ENCODE measurements at places on chromosomes 1 and 21.

- no peak for DNase-seq
Observed at GRCh38 chr1:179077396-179077795, 4.5 kb upstream of the TOR3A start.

GRCh38 chr1:107954719-107955415 lies 10.1 kb downstream of the VAV3 start:
- no peak for DNase-seq

DNA sequence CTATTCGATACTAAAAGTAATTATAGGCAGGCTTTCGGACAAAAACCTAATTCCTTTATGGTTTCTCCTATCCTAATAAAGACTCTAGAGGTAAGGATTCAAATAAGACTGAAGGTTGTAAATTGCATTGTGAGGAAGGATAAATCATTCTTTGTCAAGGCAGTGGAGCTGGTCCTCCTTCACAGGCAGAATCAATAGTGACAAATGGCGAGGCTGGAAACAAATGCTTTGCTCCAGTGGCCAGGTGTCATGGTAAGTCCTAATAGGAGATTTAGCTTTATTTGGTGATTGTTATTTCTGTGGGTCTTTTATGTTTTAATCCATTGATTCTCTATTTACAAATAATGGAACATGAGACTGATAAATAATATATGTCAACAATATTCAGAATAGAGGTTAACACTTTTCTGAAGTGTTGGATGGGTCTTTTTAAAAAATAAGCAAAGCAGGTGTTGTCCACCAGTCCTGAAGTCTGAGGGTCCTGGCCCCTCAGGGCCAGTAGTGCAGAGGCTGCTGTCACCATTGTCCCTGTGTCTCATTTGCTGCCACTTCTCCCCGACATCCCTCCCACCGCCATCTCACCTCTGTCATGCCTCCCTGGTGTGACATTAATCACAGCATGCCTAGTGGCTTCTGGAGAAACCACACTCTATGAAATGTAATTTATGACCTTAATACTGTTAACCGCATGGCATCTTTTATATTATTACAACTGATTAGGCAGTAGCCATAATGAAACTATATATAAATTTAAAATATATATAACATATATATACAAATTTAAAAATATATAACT lies 120.9 kb upstream of the MAGI3 start:
- no peak for DNase-seq

- DNase-seq: no peak
Observed at GRCh38 chr21:30268608-30269197, 14.0 kb downstream of the KRTAP24-1 start.

GRCh38 chr1:79920960-79921669 lies 914.6 kb upstream of the ADGRL4 start:
- DNase-seq: no peak

DNA sequence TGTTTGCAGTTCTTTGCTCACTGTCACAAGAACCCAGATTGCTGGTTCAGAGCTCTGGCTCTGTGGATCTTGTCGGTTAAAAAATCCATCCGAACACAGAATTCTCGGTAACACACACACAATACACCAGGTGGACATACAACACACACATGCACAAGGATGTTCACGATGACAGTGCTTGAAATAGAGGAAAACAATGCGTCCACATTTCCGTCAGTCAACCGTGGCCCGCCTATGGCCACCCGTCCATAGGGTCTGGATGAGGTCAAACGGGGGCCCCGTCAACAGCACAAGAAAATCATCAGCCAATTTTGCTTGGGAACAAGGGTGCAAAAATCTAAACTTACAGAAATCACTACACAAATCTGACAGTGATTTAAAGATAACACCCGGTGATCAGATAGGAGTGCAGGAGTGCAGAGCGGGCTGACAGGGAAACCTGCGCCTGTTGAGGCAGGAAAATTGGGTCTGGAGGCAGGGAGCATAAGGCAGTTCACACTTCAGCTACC lies 50.4 kb upstream of the SLC19A1 start:
- DNase-seq: no peak

DNA sequence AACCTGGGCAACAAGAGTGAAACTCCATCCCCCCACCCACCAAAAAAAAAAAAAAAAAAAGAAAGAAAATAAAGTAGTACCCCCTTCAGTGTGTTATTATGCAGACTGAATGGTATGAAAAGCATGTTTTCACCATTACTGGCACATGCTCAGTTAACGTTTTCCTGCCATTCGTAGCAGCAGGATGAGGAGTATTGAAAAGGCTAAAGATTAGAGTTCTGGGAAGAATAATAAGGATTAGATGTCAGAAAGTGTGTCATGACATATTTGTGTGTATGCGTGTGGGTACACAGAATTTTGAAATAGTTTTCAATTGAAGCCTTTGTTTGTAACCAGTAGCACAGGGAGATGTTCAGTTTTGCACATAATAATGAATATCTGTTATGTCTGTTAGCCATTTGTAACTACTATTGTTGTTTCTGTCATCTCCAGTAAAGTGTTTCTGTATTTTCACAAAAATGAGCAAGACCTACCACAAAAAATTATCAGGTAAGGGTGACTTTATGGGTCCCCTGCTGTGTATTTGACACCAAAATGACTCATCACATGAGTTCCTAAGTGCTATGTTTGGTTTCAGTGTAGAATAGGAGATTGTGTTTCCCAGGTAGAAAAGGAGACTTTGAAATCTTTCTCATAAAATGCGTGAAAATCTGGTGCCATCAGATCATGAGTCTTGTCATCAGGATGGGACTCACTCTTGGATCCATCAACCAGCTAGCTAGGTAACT lies 358.9 kb downstream of the DISC1 start:
- no peak for DNase-seq

DNA sequence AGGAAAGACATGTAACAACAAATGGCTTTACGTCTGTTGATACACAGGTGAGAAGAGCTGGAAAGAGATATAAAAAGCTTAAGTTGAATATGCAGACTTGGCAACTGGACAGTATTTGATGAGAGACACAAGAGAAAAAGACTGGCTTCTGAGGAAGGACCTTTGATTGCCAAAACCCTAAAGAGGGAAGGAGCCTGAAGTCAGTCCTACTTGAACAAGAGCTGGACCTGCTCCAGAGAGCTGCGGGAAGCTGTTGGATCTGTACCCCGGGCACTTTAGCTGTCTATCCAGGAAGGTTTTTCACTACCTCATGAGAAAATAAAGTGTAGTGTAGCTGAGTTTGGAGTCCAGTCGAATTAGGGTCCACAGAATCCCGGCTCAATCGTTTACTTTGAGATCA lies 25.3 kb upstream of the LRRC8B start:
- no peak for DNase-seq

DNA sequence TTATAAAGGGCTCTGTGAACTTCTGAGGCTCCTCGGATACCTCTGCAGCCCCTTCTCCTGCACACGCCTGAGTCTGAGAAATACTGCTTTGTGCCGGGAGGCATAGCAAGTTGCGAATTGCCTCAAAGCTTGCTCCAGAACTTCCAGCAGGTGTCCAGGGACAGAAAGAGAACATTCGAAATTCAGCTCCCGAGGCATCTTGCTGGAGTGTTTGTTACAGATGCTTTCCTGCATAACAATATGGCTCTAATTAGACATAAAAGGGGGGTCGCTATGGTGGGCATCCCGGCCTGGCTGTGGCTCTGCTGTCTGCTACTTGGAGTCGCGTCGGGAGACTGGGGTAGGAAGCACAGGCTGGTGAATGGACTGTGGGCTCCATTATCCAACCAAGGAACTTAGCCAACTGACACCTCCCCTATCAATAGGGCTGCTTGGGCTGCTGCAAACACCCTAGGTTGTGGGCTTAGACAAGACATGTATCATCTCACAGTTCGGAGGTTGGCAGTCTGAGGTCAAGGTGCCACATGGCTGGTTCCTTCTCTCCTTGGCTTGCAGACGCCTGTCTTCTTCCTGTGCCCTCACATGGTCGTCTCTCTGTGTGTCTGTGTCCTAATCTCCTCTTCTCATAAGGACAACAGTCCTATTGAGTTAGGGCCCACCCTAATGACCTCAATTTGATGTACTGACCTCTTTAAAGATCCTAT lies 607.0 kb downstream of the NPHP4 start:
- DNase-seq: no peak

DNA sequence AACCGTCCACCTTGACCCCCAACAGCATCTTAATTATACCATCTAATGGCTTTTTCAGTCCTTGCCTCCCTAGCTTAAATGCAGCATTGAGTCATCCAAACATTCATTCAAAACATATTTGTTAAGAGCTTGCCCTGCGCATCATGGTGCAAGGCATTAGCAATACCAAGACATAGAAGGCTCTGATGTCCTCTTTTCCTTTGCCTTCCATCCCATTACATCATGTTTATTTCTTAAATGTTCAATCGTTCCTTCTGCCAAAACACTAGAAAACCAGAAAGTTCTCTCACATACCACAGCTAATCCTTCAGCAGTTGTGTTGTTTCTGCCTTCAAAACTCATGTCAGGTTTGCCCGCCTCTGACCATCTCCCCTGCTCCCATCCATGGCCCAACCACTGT lies 29.8 kb upstream of the VTCN1 start:
- no peak for DNase-seq

GRCh38 chr1:151716771-151717631 lies at the start of gene CELF3:
CELF3 (minus strand) TSS chr1:151716803; CDS start chr1:151716020, 783 bp downstream.
- no peak for DNase-seq

GRCh38 chr21:31564439-31564838 lies 95.1 kb upstream of the SOD1 start:
- no peak for DNase-seq

GRCh38 chr1:244255426-244255965 lies 196.2 kb downstream of the ADSS2 start:
- no peak for DNase-seq

DNA sequence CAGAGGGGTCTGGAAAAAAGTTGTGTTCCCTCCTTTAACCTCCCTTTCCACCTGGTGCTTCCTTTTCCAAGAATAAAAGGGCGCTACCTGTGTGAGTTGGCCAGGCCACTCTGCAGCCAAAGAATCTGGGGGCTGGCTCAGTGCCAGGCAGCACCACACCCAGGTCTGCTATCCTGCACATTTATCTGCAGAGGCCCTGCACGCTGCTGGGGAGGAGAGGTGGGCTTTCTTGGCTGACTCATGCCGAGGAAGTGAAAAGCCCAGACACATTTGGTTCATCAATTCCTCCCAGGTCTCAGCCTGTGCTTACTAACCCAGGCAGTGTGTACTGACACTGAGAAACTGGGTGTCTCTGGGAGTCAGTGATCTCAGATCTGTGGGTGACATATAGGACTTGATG lies 79.8 kb upstream of the F3 start:
- DNase-seq: no peak

- no peak for DNase-seq
Observed at GRCh38 chr1:54668567-54668966, 27.0 kb downstream of the MROH7 start.

- DNase-seq: no peak
Observed at GRCh38 chr21:32001390-32001789, 128.6 kb downstream of the HUNK start.

DNA sequence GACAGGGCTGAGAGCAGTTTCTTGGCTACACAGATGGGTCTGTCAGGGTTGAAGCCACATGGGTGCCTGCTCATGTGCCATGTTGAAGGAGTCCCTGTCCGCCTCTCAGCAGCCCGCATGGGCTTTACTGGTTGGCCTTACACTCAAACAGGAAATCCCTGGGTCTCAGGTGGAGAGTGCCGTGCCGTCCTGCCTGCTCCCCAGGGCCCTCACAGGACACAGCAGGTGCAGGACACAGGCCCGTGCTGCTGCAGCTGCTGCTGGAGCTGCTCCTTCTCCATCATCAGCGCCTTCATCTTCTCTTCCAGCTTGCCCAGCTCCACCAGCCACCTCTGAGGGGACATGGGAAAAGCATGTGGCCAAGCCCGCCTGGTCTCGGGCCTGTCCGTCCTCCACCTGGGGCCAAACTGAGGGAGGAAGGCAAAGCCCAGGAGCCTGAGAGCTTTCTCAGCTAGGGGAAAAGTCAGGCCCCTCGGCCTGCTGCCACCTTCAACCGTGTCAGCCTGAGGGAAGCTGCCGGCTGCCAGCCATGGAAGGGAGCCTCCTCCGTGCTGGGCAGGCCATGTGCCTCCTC lies 5.5 kb downstream of the SLFNL1 start:
- no peak for DNase-seq

DNA sequence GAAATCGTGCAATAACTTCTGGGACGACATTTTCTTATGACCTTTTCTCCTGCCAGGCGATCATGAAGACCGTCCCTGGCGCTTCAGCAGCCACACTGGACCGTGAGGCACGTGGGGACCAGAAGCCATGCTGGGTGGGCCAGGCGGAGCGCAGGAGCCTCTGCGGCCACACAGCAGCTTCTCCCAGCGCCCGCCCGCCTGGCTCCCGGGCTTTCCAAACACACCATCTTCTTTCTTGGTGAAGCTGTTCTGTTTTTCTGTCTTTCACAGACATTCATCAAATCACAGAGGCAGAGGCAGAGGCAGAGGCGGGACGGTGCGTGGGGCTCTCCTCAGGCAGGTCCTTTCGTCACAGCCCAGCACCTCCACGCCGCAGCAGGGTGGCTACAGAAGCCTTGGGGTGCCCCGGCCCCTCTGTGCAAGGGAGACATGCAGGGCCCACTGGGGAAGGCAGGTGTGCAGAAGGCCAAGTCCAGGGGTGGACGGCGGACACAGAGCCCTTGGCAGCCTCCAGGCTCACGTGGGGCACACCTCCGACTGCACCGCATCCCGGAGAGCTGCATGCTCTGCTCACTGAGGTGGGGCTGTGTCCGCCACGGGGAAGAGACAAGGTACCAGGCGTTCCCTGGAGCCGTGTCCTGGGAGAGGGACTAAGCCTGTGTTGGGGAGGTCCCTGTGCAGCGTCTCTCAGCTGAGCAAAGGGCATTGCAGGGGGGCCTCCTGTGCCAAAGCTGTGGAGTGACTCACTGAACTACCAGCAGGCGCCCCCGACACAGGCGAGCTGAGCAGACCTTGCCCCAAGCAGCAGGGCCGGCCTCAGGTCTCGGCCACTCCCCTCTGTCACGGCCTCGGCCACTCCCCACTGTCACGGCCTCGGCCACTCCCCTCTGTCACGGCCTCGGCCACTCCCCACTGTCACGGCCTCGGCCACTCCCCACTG lies 2.6 kb upstream of the TMEM240 start:
- no peak for DNase-seq
